CD8-positive, alpha-beta T cell (primary cell): ENCODE measurements at places on chromosomes 7 and 10. TPM values are rescaled to one million over a fixed set of nuclear protein-coding genes. Genes with fewer than 3 reads are reported as not detected.

DNA sequence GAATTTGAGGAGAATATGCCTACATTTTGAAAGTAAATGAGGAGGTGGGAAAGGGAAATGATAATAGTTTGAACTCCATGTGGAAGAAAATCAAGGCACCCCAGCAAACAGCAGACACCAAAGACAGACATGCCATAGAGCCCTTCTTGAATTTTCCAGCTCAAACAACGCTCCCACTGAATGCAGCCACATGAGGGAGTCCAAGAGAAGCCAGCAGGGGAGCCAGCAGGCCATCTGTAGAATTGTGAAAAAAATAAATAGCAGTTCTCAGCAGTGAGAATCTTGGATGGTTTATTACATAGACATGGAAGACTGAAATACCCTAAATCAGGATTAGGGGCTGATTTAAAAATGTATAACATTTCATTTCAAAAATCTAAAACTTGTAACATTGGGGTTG lies 1567.3 kb upstream of the LRRTM3 start:
- DNase-seq = no peak

Gene ZNF716
- not detected for total RNA-seq

Gene IQUB
- not detected for total RNA-seq

DNA sequence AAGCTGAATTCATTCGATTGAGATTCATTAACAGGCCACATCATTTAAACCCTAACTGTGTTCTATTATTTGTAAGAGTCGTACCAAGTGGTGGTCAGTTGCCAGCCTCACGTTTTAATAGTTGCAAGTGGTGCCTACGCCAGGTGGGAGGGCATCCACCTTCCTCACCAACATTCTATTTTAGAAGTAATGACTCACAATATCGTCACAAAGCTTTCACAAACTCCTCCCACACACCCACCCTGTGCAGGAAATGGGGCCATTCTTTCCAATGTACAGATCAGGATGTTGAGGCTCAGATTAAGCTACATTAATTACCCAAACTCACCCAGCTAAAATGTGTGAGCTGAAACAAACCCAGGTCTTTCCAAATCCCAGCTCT lies 77.3 kb upstream of the SAMD8 start:
- DNase-seq = no peak

- DNase-seq = no peak
Measured at GRCh38 chr7:107147464-107148393, 21.1 kb upstream of the HBP1 start.

Gene CHAT
- total RNA-seq = not detected

Gene FXYD4
- not detected for total RNA-seq

DNA sequence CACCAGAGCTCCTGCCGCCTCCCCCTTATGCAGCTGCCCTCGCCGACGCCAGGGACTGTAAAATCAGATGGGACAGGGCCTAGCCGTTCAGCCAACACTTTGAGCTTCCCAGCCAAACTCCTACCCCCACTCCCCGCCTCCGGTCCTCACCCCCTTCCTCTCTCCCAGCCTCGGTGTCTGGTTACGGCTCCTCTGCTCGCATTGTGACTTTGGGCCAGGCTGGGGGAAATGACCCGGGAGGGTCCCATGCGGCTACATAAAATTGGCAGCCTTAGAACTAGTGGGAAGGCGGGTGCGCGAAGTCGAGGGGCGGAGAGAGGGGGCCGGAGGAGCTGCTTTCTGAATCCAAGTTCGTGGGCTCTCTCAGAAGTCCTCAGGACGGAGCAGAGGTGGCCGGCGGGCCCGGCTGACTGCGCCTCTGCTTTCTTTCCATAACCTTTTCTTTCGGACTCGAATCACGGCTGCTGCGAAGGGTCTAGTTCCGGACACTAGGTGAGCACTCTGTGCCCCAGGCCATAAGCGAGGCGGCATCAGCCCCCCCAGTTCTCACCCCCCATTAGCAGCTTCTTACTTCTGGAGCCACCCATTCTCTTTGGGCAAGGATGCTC lies at the start of gene KAZALD1:
KAZALD1 (plus strand) TSS at position 366 of the 608 bp plus-strand sequence. CDS start 604 bp downstream, outside the sequence.
- no peak for DNase-seq

GRCh38 chr10:97939446-97939990 lies 89.9 kb downstream of the GOLGA7B start:
- no peak for DNase-seq

- no peak for DNase-seq
Measured at GRCh38 chr7:155935726-155936125, 123.5 kb upstream of the SHH start.

- DNase-seq = no peak
Measured at GRCh38 chr10:103145860-103146466, 47.1 kb downstream of the NT5C2 start.

DNA sequence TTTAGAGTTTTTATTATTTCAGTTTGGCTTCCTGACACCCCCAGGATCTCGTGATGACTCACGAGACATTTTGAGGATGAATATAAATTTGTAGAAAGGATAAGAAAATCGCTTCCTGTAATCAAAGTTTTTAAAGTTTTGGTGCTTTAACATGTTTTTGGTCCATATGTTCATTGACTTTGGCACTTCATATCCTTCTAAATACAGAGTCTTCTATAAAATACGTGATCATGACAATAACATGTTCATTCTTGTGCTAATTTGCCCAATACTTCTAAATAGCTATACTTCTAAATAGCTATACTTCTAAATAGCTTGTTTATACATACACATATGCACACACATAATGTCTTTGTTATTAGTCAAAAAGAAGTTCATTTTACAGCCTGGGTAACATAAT lies 341.9 kb downstream of the PLXDC2 start:
- no peak for DNase-seq

Gene CNPY1
- not detected for total RNA-seq

DNA sequence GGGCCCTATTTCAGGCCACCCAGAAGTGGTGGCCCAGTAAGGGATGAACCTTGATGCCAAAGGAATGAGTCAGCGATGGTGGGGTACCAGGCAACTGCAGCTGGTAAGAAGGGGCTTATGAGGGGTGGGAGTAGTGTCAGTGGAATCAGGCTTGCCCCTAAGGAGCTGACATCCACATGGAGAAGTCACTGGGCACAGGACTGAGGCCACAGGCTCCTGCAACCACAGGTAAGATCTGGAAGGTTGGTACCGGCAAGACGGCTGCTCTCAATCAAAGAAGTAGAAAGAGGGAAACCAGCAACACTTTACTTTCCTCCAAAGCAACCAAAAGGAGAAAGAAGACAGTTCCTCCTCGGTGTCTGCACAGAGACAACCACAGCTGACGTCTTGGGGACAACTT lies 2.5 kb downstream of the GCK start:
- no peak for DNase-seq

Gene AEBP1
- 22.6 TPM for total RNA-seq

Gene AKR1C8
- not detected for total RNA-seq

DNA sequence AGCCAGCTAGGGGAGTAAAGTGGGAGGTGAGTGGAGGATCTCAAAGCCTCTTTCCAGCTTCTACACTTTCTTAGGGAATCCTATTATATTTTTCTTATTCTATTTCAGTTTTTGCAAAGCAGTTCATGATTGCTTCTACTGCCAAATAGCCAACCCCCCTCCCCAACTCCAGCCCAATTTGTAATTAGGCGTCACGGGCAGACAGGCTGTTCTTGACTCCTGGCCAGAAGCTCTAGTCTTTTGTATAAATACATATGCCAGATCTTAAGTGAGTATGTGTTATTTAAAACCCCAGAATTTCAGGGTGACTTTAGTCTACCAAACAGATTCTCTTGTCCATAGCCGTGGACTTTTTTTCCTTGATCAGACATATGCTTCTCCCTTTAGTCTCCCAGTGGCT lies 255.2 kb downstream of the BUB3 start:
- DNase-seq = no peak

- no peak for DNase-seq
Measured at GRCh38 chr10:71187600-71187999, 24.8 kb upstream of the UNC5B start.

Gene RSPH10B2
- 0.33 TPM for total RNA-seq

Gene ANXA11
- total RNA-seq = 136 TPM

DNA sequence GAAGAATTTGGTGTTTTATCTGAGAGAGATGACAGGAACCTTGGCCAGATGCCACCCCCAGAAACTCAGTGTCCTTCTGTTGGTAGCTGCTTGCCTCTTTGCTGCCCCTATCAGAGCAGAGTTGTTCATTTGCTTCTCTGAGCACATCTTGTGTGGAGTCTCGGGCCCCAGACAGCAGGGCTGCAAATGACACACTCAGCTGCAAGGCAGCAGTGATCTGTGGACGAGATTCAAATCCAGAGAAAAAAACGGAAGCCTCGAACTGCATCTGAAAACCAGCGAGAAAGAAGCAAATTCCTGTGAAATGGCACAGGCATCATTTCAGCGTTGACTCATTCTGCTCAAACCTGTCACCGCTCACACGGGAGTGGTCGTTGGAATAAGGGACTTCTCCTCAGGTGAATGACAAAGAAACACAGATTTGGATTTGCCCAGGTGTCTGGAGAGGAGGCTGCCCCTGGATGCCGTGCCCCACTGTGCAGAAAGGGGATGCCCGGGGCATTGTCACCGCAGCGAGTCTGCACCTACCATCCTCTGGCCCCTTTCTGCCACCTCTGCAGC lies 144.7 kb downstream of the PFKFB3 start:
- DNase-seq = peak; percentile 76

Gene GNGT1
- not detected for total RNA-seq

- no peak for DNase-seq
Measured at GRCh38 chr7:126957443-126957842, 295.3 kb downstream of the GRM8 start.

DNA sequence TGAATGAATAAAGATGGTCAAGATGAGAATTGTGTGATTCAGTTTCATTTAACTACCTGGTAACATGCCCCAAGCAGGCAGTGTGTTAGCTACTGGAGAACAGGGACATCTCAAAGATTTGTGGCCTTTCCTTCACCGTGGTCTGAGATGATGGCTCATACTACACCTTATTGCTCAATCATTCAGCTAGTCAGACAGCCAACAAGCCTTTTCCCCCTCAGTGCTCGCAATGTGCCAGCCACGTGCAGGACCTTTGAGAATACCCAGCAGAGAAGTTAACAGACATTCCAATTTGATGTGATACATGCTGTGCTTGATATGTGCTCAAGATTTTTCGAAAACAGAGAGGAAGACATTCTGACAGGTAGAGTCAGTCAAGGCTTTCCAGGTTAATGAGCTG lies 562.8 kb downstream of the SUGCT start:
- DNase-seq = no peak

- no peak for DNase-seq
Measured at GRCh38 chr7:132002343-132002968, 446.0 kb upstream of the PODXL start.

DNA sequence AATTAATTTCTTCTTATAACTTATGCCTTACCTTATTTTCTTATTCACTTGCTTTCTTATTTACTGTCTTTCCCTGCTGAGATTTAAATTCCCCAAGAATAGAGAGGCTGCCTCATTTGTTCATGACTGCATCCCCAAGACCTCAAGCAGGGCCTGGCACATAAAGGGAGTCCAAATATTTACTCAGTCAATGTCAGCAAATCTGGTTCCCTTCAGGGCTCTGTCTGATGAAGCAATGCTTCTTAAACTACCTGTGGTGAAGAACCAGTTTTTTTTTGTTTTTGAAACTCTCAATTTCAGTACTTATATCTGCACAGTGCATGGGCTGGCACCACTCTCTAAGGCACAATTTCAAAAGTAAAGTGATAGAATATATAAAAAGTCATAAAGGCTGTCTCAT lies 4.7 kb downstream of the ZNF239 start:
- DNase-seq = no peak

- DNase-seq = no peak
Measured at GRCh38 chr7:26696161-26696560, 168.2 kb downstream of the SKAP2 start.

Gene CC2D2B
- total RNA-seq = not detected

Gene DPP6
- total RNA-seq = not detected

DNA sequence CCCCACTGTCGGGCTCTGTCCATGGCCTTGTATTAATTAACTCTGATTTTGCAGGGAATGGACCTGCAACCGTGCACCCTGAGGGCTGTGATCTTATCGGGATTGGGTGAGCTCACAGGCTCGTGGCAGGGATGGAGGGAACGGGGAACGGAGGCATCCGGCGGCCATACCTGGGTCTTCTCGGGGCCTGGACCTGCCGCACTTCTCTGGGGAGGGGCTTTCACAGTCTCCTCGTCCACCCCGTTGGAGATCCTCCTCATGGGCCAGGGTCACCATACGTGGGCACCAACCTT lies 57.5 kb upstream of the SHH start:
- no peak for DNase-seq
